ENCODE measurements at places on chromosomes 1 and 21.

DNA sequence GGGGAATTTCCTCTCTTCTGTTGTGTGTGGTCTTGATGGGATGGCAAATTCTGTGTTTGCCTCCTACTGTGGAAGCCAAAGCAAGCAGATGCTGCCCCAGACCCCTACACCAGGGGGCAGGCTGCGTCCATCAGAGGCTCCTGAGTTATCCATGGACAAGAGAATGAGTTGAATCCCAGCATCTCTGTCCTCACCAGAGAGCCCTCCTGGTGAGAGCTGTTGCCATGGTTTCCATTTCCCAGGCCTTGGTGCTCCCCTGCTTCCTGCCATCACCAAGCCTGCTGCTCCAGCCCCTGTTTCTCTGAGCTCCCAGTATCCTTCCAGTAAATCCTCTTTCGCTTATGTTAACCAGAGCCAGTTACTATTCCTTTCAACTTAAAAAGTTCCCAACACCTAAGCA is 20.4 kb upstream of the GNG12 start:
- no peak for DNase-seq

DNA sequence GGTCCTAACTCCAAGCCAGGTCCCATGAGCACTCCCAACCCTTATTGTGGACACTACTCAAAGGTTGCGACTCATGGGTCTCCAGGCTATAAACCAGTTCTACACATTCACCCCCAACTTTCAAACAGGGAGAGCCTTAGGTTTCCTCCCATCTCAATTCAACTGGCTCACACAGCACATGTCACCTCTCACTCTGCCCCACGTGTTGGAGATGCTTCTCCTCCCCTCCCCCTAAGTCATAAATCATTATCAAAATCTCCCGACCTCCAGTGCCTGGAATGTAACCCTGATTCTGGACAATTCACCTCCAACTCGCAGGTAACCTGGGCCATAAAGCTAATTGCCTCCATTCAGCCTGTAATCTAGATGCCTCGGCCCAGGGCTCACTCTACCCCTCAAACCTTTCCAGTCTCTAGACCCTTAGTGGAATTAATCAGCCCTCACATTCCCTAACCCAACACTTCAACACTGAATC is 595 bp downstream of the AK2 start:
- DNase-seq: peak; percentile 18

- DNase-seq: no peak
Observed at GRCh38 chr1:45446950-45447672, 43.9 kb downstream of the TESK2 start.

DNA sequence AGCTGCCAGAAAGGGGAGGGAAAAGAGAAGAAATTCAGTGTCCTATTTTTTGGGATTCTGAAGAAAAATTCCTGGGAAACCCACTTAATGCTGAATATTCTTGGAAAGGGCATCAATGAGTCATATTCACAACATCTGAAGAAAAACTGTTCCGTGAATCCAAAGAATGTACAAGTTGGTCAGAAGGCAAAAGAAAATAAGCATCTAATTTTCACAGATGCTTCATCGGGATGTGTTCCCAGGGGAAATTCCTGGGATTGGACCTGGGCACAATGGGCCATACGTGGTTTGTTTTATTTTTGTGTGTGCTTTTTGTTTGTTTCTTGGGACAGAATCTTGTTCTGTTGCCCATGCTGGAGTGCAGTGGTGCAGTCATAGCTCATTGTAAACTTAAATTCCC is 112.2 kb downstream of the MAP3K21 start:
- DNase-seq: no peak

DNA sequence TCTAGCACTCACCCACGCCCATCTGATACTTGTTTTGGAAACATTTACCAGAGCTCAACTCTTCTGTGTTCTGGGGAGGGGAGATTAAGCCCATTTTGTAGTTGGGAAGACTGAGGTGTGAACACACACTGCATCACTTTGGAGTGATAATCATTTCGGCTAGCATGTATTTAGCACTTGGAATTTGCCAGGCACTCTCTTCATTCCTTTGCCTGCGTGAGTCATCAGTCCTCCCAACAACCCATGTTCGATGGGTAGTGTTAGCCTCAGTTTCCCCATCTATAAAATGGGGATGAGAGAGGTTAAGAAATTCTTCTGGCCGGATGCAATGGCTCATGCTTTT is 182.8 kb upstream of the TMEM51 start:
- no peak for DNase-seq

GRCh38 chr1:16464917-16465625 is 24.5 kb downstream of the NECAP2 start:
- DNase-seq: no peak

Data from activated naive CD4-positive, alpha-beta T cell treated with Interleukin-2 at 50 U/mL for 16 hours (primary cell).